ENCODE measurements at places on chromosomes 12 and 14.
A peak's percentile ranks its signal among the peaks of the same experiment; 100 is the strongest.

DNA sequence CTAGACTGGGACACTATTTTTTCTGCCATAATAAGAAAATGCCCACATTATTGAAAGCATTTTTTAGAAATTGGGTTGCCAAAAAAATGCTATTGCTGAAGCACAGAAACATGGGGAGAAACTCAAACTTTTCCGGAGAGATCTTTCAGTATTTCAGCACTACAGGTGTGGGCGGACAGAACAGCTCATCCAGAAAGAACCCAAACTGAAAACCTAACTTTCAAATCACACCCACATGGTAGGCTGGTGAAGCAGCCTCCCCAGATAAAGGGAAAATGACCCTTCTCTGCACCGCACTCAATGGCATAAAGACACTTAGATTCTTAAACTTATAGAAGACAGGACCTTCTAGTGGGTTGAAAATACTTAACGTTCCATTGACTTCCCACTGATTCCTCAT lies 62.3 kb upstream of the TMPO start:
- H3K27me3 ChIP-seq = peaks cover 9% of the 10 kb centered on the region
- no peak for DNase-seq
- no peaks in the 10 kb centered on the region for H3K4me1 ChIP-seq
- H3K36me3 ChIP-seq = no peaks in the 10 kb centered on the region
- H3K27ac ChIP-seq = no peak overlapping the region

DNA sequence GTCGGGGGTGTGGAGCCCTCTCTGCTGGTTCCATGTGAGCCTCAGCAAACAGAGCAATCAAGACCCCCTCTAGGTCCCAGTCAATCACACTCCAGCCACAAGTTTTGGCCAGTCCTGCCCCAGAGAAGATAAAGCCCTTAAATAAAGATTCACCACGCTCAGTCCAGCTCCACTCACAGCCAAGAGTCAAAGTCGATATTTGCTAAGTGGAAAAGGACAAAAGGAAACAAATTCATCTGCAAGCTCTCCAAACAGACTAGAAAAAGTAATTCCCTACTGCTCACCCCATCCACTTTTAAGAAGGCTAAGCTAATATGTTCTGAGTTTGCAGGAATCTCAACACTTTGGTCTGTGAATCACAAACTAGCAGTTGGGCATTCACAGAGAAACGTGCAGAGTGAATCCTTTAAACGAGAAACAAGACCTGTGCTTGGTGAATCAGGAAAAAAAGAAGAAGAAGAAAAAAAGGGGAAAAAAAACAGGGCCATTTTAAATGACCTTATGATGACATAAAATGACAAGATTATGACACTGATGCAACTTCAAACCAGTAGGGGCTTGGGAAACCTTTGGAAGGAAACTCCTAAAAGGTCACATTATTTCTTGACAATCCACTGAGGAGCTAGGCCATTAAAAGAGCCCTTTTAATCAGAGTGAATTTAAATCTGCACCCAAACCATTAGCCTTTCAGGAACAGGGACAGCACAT lies 41.8 kb upstream of the FOXN3 start:
- no peak overlapping the region for H3K4me3 ChIP-seq
- no peak overlapping the region for H3K27ac ChIP-seq
- no peak for DNase-seq
- peaks cover 3% of the 10 kb centered on the region for H3K4me1 ChIP-seq
- no peaks in the 10 kb centered on the region for H3K36me3 ChIP-seq

- H3K4me3 ChIP-seq = no peak overlapping the region
- DNase-seq = no peak
- H3K36me3 ChIP-seq = no peaks in the 10 kb centered on the region
- H3K4me1 ChIP-seq = peaks cover 5% of the 10 kb centered on the region
Measured at GRCh38 chr12:14893506-14894250, 8.0 kb upstream of the MGP start.

DNA sequence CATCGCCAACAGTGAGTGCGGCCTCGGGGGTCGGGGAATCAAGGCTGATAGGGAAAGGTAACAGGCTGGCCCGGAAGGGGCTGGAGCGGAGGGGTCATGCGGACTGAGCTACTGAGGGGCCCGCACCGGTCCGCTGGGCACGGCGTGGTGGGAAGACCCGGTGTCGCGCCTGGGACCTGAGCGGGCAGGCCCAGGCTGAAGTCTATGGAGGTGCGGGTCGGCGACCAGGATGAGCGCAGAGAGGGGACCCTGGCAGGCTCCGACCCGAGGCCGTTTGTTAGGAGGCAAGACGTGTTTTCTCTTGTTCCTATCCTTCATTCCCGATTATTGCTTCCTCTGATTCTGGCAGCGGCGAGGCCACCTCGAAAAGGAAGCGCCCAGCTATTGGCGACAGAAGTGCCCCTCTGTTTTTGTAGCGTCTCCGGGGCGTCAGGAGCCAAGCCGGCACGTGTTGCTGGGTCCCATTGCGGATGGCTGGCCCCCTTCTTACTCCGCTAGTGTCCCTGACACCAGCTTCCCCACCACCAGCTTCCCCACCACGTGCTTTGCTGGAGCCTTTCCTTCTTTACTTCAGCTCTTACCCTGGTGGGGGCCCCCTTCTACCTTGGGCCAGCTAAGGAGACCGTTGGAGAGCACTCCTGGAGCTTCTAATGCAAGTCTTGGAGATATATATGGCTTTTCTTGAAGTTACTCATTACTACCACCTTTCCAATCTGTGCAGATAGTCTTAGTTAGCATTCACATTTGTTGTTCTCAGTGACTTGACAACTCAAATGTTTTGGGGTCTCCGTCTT lies 653 bp downstream of the PA2G4 start:
- DNase-seq = no peak
- H3K27me3 ChIP-seq = no peaks in the 10 kb centered on the region
- peaks cover 26% of the 10 kb centered on the region for H3K4me1 ChIP-seq
- peaks cover 30% of the 10 kb centered on the region for H3K36me3 ChIP-seq

- H3K4me3 ChIP-seq = no peak overlapping the region
- no peak overlapping the region for H3K27ac ChIP-seq
- peaks cover 6% of the 10 kb centered on the region for H3K4me1 ChIP-seq
- no peaks in the 10 kb centered on the region for H3K27me3 ChIP-seq
- peaks cover 7% of the 10 kb centered on the region for H3K36me3 ChIP-seq
Measured at GRCh38 chr14:69427596-69427995, 29.1 kb downstream of the SLC39A9 start.

GRCh38 chr12:92158796-92159439 lies 13.3 kb upstream of the BTG1 start:
- H3K27me3 ChIP-seq = no peaks in the 10 kb centered on the region
- peaks cover 12% of the 10 kb centered on the region for H3K4me1 ChIP-seq
- no peaks in the 10 kb centered on the region for H3K36me3 ChIP-seq
- DNase-seq = no peak
- H3K4me3 ChIP-seq = no peak overlapping the region
- H3K27ac ChIP-seq = no peak overlapping the region

DNA sequence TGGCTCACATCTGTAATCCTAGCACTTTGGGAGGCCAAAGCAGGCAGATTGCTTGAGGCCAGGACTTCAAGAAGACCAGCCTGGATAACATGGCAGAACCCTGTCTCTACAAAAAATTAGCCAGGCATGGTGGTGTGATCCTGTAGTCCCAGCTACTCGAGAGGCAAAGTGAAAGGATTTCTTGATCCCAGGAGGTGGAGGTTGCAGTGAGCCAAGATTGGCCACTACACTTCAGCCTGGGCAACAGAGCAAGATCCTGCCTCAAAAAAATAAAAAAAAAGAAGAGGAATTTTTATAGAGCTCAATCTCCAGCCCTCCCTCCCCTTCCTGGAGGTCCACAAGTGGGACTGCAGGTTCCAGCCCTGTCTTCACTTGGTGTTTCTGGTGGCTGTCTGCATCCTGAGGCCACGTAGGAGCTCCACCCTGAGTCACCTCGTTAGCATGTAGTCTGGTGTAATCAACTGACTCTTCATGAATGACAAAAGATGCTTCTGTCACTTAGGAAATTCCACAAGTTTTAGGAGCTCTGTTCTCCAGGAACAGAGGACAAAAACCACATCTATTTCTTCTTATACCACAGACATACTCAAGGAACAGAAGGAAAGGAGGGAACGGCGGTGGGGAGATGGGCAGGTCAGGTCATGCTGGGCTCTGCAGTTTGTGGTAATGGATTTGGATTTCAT lies 16.2 kb downstream of the CCDC62 start:
- H3K4me1 ChIP-seq = peaks cover 20% of the 10 kb centered on the region
- peak; percentile 42 for DNase-seq
- H3K27me3 ChIP-seq = no peaks in the 10 kb centered on the region

GRCh38 chr12:110531741-110532333 lies 29.7 kb downstream of the RAD9B start:
- H3K27ac ChIP-seq = peak overlapping the region; percentile 19
- no peak for DNase-seq
- peaks cover 20% of the 10 kb centered on the region for H3K4me1 ChIP-seq

- DNase-seq = peak; percentile 11
- peaks cover 34% of the 10 kb centered on the region for H3K36me3 ChIP-seq
- H3K27ac ChIP-seq = peak overlapping the region; percentile 67
- no peak overlapping the region for H3K4me3 ChIP-seq
- H3K4me1 ChIP-seq = peaks cover 4% of the 10 kb centered on the region
- no peaks in the 10 kb centered on the region for H3K27me3 ChIP-seq
Measured at GRCh38 chr14:100341301-100342031, 18.3 kb downstream of the SLC25A47 start.

GRCh38 chr12:70910666-70911065 lies 9.9 kb downstream of the PTPRR start:
- H3K27ac ChIP-seq = no peak overlapping the region
- H3K4me3 ChIP-seq = no peak overlapping the region
- no peaks in the 10 kb centered on the region for H3K4me1 ChIP-seq
- no peak for DNase-seq
- no peaks in the 10 kb centered on the region for H3K27me3 ChIP-seq
- H3K36me3 ChIP-seq = no peaks in the 10 kb centered on the region

- H3K27ac ChIP-seq = no peak overlapping the region
- no peaks in the 10 kb centered on the region for H3K27me3 ChIP-seq
- DNase-seq = no peak
- H3K4me1 ChIP-seq = peaks cover 7% of the 10 kb centered on the region
- H3K36me3 ChIP-seq = peaks cover 41% of the 10 kb centered on the region
Measured at GRCh38 chr12:49562233-49562632, 5.7 kb downstream of the MCRS1 start.

- H3K4me3 ChIP-seq = no peak overlapping the region
- peaks cover 3% of the 10 kb centered on the region for H3K4me1 ChIP-seq
- H3K27ac ChIP-seq = no peak overlapping the region
Measured at GRCh38 chr12:48985901-48986300, 7.8 kb downstream of the WNT1 start.

GRCh38 chr12:121801595-121802484 lies 2.0 kb upstream of the SETD1B start:
- peak overlapping the region; percentile 82 for H3K4me3 ChIP-seq
- no peaks in the 10 kb centered on the region for H3K36me3 ChIP-seq
- DNase-seq = no peak
- no peaks in the 10 kb centered on the region for H3K27me3 ChIP-seq

DNA sequence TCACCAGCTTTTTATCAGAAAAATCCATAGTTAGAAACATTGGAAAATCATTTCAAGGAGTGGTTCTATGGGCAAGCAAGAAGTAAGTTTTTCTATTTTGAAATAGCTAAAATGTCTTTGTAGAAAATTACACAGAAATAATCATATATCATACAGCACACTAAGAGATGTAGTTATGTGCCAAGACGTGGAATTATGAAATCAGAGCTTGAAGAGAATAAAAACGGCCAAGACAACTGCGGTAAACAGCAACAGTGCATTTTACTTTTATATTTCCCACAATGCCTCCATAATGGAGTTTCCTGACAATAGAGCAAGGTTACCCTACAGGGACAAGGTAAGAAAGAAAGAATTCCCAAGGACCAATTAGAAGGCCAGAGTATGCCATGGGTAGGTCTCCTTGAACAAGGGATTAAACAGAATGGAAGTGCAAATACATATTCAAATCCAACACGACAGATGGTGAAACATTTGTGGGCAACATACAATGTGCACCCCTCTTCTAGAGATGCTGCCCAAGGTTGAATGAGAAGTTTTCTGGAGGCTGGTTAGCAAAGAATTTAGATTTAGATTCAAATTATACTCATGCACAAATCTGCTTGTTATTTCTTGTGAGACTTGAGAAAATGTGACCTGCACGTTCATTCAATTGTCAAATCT lies 76.1 kb upstream of the BTG1 start:
- peaks cover 9% of the 10 kb centered on the region for H3K4me1 ChIP-seq
- no peak overlapping the region for H3K27ac ChIP-seq
- H3K36me3 ChIP-seq = no peaks in the 10 kb centered on the region
- DNase-seq = no peak

- no peaks in the 10 kb centered on the region for H3K36me3 ChIP-seq
- no peak overlapping the region for H3K27ac ChIP-seq
- no peak overlapping the region for H3K4me3 ChIP-seq
- H3K4me1 ChIP-seq = no peaks in the 10 kb centered on the region
- DNase-seq = no peak
Measured at GRCh38 chr12:125634813-125635212, 569.6 kb downstream of the AACS start.

DNA sequence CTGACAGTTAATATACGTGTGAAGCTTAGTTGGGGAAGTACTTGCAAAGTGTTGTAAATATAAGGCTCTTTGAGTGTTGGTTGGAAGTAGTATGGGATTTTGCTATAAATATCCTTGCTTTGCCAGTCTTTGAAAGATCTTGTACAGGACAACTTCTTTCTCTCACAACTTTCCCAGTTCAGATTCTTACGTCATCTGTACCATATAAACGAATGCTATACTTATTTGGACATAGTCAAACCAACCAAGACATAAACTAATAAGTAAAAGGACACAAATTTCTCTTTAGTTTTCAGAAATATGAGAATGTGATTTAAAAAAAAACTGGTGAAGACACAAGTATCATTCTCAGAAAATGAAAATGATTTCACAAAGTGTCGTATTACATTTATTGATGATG lies 153.1 kb upstream of the NPAS3 start:
- H3K4me1 ChIP-seq = no peaks in the 10 kb centered on the region
- no peaks in the 10 kb centered on the region for H3K36me3 ChIP-seq
- no peak overlapping the region for H3K4me3 ChIP-seq
- no peak overlapping the region for H3K27ac ChIP-seq
- no peak for DNase-seq
- no peaks in the 10 kb centered on the region for H3K27me3 ChIP-seq

GRCh38 chr12:51118706-51119105 lies 35.3 kb upstream of the CSRNP2 start:
- peaks cover 32% of the 10 kb centered on the region for H3K4me1 ChIP-seq
- no peaks in the 10 kb centered on the region for H3K27me3 ChIP-seq
- H3K36me3 ChIP-seq = peaks cover 5% of the 10 kb centered on the region
- no peak overlapping the region for H3K4me3 ChIP-seq
- DNase-seq = peak; percentile 54

Data from keratinocyte (primary cell).